ENCODE measurements at places on chromosomes 1 and 21.

- no peak for DNase-seq
Observed at GRCh38 chr1:111228748-111229126, 1.2 kb downstream of the CHI3L2 start.

- DNase-seq, result no peak
Observed at GRCh38 chr21:21813934-21814333, 815.7 kb downstream of the NCAM2 start.

DNA sequence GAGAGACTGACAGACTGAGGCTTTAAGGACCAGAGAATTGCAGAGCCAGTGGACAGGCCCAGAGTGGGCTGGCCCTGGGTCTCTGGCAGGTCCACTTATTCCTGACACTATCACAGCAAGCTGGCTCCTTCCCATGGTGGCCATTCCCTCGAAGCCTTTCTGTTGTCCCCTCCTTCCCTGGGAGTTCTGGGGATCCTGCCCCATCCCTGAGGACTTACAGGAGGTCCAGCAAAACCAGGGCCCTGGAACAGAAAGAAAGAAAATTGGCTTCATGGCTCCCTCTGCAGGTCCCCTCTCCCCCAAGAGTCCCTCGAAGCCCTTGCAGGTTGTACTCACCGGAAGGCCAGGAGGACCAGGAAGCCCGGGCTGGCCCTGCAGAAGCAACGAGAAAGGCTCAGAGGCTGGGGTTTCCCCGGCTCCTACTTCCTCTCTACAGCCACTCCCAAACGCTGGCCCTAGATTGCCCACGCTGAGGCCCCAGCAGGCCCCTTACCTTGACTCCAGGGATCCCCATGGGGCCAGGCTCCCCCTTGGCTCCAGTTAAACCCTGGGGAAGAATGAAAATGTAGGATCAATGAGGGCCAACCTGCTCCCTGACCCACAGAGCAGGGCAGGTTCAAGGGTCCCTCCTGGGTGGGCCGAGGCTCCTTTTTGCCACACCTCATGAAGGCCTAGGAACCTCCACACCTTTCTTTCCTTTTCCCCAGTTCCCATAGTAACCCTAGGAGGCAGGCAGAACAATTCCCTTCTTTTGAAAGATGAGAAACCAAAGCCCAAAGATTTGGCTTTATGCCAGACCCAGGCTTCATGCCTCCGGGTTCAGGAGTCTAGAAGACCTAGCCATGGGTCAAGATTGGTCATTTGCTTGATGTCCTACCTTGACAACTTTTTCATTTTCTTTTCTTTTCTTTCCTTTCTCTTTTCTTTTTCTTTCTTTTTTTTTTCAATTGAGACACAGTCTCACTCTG lies 4.6 kb downstream of the COL9A2 start:
- DNase-seq, result no peak

DNA sequence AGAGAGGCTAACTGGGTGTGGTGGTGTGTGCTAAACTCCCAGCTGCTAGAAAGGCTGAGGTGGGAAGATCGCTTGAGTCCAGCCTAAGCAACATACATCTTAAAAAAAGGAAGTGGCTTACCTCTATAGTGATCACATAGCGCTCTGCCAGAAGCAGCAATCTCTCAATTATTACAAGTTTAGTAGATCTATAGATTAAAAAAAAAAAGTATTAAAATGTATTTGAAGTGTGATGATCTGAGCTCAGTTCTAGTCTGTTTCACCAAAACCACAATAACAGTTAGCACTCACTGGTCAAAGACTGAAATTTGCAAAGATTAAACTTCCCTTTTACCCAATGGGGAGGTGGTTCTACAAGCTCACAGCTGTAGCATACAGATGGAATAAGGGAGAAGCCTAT lies 76.3 kb downstream of the USP24 start:
- DNase-seq, result no peak

DNA sequence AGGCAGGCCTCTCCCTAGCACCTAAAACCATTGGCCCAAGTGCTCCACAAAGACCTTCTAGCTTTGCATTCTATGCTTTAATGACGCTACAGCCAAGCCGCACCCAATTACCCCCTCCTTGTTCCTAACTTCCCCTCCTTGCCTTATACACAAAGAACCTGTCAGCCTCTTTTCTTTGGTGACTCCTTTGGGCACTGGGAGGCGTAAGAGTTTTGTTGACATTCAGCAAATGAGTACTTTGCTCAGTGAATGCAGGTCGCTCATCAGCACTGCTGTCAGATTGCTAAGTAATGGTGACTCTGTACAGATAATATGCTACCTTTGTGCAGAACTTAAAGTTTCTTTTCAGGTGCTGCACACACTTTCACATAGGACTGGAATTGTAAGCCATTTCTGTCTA lies 187.6 kb upstream of the FAM78B start:
- DNase-seq, result no peak

GRCh38 chr1:13792419-13792818 lies 92.4 kb downstream of the PRDM2 start:
- DNase-seq, result no peak

Measured in activated T-helper 9 cell treated with anti-CD3 and anti-CD28 coated beads, Interleukin-2, amount 50 U/mL, for 16 hours (primary cell).